NCI-H1694 treated with DMSO at 0.1 percent for 48 hours (cell line): ENCODE measurements at places on chromosomes 1 and 21.

DNA sequence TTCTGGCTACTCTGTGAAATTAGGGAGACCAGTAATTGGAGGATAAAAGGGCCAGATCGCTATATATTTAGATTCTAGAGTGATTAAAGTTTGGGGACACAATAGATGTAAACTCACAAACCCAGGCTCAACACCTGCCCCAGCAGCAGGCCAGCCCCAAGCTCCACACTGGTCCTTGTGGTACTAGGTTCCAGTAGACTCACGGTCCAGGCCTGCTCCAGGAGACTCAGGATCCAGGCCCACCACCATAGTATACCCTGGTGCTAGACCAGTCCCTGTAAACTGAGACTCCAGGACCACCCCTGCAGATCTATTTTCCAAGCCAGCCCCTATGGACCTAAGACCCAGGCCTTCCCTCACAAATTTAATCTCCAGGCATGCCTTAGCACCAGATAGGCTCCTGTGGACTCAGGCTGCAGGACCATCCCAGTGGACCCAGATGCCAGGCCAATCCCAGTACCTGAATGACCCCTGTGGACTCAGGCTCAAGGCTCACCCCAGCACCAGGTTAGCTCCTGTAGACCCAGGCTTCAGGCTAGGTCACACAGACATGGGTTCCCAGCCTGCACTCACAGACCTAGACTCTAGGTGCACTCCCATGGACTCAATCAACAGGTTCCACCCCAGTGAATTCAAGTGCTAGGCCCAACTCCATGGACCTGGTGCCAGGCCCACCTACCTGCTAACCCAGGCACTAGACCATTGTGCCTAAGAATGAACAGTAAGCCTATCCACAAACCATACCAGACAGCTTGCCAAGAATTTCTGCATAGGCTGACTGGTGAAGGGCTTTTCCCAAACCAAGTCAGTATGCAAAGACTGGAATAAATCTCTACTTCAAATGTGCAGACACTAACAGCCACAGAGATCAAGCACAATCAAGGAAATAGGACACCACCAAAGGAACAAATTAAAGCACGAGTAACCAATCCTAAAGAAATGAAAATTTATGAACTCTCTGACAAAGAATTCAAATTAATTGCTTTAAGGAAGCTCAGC, 13.8 kb upstream of the DENND1B start:
- DNase-seq: no peak

GRCh38 chr21:28704746-28705145, 287.9 kb downstream of the LTN1 start:
- peak; percentile 17 for DNase-seq

DNA sequence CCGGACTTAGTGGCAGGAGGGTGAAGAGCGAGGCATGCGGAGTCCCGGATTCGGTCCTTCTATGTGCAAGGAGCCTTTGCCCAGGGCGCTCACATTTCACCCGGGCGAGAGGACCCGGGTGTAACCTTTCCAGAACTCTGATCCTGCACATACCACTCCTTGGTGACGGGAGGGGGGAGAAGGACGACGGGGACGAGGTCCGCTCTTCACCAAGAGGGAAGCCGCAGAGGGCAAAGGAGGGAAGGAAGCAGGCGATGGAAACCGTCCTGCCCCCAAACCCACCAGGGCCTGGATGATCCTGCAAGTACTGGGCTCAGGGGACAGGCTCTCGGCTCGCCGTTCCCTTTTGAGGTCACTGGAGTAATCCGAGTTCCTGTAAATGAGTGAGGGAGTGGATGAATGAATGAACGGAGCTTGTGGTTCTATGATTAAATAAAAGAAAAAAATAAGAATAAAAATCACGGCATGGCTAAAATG, 993 bp downstream of the SYPL2 start:
- DNase-seq: no peak

DNA sequence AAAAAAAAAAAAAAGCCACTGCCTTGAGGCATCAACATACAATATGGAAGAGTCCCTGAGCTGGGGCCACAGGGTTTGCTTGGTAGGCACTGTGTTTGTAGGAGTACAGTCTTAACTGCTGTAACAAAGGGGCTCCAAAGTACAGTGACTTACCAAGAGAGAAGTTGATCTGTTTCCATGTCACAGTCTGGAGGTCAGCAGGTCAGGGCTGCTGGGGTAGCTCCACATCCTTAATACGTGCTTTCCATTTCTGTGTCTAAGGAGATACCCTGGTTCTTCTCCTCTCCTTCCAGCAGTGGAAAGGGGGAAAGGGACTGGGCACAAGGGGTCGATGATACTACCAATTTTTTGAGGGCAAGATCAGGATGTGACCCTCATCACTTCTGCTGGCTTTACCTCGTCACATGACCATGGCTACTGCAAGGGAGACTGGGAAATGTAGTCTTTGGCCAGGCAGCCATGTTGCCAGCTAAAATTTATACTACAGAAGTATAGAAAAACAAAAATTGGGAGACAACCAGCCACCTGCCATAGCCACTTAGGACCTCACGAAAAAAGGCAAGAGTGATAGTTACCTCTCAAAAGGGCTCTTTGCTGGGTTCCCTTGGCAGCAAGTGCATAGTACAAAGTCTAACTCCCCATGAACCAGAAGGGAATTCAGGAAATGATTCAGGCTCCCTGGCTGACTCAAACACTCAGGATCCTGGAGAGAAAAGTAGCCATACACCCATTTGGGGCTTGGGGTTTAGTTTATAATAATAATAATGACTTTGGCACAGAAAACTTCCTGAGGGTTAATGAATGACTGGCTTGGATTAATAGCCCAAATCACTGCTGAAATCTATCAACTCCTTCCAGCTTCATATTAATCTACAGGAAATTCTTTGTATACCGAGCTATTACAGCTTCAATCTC, 52.7 kb upstream of the ATP5PO start:
- DNase-seq: no peak

- peak; percentile 79 for DNase-seq
Observed at GRCh38 chr1:206864939-206865671, at the start of gene IL20. Gene IL20 (plus strand): TSS chr1:206865623. CDS start chr1:206865853, 230 bp downstream.

- DNase-seq: no peak
Observed at GRCh38 chr1:161407451-161407985, 39.8 kb upstream of the CFAP126 start.

GRCh38 chr1:204126386-204126785, 25.5 kb downstream of the ETNK2 start:
- DNase-seq: no peak

DNA sequence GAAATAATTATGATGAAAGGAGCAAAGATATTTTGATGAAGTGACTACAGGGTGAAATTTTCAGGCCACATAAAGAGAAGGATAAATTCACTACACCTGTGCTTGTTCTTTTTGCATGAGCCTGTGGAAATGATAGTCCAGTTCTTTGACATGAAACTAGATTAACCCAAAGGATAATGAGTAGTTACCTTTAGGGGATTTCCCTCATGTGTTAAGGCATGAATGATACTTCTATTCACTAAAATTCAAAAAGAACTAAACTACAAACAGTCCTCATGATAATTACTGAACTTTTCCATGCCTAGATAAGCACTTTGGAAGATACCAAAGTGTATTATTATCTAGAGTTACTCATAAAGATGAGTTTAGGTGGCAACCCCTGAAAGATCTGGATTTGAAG, 244.3 kb downstream of the PTPRC start:
- DNase-seq: no peak

DNA sequence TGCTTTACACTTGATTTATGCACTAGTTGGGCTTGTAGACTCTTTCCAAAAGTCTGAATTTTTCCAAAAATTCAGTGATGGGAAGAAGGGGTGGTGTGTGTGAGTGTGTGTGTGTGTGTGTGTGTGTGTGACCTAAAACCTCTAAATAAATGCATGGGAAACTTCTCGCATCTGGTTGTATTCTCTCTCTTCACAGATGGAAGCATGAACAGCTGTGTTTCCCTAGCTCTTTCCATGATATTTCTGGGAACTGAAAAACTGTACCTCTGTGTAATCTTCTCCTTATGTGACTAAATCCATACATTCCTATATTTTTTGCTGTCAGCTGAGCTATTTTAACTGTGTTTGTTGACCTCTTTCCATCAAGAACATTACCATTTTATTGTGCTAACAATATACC, 26.2 kb upstream of the CYYR1 start:
- no peak for DNase-seq

GRCh38 chr1:236395947-236396664, 2.0 kb downstream of the EDARADD start:
- DNase-seq: no peak

DNA sequence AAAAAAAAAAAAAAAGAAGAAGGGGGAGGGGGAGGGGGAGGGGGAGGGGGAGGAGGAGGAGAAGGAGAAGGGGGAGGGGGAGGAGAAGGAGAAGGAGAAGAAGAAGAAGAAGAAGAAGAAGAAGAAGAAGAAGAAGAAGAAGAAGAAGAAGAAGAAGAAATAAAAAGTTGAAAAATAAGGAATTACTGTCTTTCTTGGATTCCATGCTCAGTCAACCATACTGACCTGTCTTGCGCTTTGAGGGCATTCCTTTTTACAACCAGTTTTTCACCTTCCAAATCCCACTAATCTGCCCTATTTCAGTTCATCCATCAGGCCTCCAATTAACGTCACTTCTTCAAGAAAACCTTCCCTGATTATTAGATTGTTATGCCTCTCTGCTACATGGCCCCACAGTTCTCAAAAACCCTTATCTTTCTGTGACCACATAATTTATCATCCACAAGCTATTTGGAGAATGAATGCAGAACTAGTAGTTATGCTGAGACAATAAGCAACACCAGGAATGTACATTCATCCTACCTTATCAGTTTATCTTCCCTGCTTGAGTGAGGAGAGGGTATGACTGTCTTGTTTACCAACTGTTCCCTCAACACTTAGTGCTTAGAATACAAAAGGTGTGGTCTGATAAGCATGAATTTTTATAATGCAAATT, 57.5 kb upstream of the GUCA2A start:
- DNase-seq: no peak

- DNase-seq: no peak
Observed at GRCh38 chr1:198106011-198106410, 50.8 kb upstream of the NEK7 start.

DNA sequence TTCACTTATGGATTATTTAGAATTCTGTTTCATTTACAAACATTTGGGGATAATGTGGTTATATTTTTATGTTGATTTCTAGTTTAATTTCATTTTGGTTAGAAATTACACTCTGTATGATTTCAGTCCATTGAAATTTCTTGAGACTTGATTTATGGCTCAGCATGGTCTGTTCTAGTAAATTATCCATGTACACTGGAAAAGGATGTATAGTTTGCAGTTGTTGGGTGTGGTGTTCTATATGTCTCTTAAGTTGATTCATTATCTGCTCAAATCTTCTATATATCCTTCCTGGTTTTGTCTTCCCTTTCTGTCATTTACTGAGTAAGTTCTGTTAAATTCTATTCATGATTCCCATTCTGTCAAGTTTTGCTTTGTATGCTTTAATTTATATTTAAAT, 52.3 kb downstream of the RAP1A start:
- no peak for DNase-seq

DNA sequence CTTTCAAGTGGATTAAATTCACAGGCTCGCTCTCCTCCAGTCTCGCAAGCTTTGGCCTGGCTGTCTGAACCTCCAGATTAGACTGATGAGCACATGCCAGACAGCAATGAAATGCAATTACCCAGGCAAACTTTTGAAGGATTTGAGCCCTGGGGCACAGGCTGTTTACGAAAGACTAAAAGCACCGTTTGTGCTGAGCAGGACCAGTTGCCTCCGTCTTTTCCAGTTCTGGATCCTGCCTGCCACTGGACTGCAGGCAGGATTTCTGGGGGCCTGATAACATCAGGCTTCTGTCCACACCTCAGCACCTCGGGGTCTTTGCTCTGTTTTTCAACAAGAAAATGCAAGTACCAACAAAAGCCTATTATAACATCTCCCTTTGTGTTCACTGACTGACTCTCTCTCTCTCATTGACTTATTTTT, 145.7 kb downstream of the CLIC6 start:
- DNase-seq: no peak

GRCh38 chr21:35436899-35437298, 387.8 kb upstream of the RUNX1 start:
- no peak for DNase-seq

DNA sequence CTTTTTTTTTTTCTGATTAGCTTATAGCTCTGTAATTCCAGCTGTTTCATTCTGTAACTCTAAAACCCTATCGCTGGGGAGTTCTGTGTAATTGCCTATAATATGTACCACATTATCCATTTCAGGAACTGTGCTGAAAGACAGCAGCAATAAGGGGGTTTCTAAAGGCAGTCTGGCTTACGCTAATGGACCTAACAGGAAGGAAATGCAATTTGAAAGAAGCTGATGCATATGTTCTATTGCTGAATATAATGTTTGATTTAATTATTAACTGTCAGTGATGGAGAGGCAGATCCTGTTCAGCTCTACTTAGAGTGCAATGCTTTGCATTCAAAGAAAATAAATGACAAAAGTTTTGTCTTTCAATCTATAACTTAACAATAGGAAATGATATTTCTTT, 209.4 kb upstream of the SNX7 start:
- no peak for DNase-seq

DNA sequence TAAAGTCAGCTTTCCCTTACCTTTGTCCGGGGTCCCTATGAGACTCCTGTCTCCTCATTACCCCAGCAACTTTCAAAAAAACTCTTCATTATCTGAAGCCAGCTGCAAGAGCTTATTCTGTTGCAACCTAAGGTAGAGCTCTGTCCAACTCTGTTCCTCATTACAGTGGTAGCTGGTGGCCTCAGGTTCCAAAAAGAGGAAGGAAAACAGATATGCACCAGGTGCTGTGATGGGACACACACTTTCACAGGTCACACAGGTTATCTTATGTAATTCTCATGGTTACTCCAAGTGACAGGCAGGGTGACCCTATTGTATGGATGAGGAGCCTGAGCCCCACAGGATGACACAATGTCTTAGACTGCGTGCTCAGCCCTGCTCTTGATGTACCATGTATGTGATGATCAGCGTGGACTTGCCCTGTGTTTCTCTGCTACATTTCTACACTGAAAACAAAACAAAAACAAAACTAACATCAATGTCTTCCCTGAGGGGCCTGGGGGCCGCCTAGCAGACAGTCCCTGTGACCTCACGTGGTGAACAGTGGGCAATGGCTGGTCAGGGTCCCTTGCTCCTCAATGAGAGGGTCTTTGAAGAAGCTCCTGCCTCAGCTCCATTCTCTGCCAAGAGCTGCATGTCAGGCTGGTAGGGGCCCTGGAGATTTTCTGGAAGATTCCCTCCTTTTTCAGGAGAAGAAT, 9.7 kb upstream of the TENT5C start:
- no peak for DNase-seq

DNA sequence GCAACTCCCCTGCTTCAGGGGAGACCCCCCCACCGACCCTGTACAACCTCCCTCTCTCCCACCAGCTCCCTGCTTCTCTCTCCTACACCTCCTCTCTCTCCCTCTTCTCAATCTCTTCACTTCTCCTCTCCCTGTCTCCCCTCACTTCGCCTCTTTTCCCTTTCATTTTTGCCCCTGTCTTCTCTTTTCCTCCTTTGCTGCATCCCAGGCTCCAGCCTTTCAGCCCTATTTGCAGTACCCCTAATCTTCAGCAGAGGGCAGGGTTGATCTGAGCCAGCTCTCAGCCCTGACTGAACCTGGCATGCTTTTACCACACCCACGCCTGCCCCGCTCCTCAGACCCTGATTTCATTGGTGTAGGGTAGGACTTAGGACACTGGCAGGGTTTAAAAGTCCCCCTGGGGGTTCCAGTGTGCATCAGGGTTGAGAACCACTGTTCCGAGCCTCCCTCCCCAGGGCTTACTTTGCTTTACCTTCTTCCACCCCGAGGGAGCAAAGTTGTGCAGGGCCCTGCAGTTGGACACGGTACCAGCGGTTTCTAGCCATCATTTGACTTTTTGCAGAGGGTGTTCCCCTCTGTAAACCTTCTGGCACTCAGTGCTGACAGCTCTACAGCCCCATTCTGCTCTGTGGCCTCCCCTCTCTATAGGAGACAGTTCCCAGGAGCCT, 67.3 kb upstream of the CNTN2 start:
- DNase-seq: peak; percentile 24
